ENCODE measurements at places on chromosomes 5 and 9.

DNA sequence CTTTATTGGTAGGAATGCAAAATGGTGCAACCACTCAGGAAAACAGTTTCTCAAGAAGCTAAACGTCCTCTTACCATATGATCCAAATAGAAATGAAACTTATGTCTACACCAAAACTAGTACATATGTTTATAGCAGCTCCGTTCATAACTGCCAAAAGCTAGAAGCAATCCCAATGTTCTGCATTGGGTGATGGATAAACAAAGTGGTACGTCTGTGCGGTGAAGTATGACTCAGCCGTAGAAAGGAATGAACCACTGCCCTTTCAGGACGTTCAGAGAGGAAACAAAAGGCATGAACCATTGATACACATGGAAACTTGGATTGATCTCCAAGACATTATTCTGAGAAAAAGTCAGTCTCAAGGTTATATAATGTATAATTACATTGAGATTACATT is 27.6 kb downstream of the HNRNPH1 start:
- DNase-seq = no peak

DNA sequence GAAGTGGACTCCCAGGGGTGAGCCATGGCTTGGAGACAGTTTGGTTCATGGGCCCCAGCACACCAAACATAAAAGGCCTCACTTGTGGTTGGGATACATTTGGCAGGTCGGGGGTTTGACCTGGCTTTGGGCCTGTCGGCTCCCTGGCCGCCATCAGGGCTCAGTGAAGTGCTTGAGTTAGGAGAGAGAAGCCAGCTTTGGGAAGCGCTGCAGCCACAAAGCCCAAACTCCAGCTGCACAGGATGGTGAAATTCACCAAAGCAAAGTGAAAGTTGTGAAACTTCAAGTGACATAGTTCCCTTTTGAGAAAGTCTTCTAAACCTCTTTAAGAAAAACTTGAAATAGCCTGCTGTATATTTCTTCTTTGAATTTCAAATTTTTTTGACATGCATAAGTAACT is 27.5 kb downstream of the SLC46A2 start:
- DNase-seq = no peak

DNA sequence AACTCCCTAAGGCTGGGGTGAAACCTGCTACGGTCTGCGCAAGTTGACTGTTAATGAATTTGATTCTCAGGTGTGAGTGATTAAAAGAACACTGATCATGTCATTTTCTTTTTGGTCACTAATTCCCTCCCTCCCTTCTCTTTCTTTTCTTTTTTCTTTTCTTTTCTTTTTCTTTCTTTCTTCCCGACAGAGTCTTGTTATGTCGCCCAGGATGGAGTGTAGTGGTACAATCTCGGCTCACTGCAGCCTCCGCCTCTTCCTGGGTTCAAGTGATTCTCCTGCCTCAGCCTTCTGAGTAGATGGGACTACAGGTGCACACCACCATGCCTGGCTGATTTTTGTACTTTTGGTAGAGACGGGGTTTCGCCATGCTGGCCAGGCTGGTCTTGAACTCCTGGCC is 2.6 kb downstream of the ANXA1 start:
- no peak for DNase-seq

GRCh38 chr9:114929201-114929600 is 1.2 kb downstream of the TNFSF8 start:
- no peak for DNase-seq

- DNase-seq = peak; percentile 7
Observed at GRCh38 chr9:112530751-112531205, 44.2 kb downstream of the KIAA1958 start.
